ENCODE measurements at places on chromosomes 7 and 10.

DNA sequence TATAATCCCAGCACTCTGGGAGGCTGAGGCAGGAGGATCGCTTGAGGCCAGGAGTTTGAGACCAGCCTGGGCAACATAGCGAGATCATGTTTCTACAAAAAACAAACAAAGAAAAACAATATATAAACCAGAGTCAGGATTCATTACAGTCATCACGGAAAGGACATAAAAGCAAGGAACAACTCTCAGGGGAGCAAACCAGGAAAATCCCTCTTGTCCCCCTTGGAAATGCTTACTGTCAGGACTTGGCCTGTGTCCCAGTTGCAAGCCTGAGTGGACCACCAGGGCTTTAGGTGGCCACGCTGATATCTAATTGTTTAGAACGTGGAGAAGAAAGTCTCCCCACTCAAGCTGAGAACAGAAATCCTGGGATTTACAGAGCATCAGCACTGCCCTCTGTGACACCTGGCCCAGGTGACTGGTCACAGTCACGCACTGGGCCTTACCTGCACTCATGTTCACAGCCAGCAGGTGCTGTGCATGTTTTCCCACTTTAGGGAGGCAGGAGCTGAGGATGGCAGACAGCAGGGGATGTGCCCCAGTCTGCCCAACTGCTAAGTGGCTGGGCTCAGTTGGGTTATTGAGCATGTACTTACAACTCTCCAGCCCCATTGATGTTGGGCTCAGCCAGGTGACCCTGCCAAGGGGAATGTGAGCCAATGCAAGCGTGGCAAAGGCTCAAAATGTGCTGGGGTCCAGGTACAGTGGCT lies 60.9 kb downstream of the TMEM130 start:
- DNase-seq = no peak

GRCh38 chr10:86373251-86373650 lies 6.7 kb upstream of the GRID1 start:
- no peak for DNase-seq

DNA sequence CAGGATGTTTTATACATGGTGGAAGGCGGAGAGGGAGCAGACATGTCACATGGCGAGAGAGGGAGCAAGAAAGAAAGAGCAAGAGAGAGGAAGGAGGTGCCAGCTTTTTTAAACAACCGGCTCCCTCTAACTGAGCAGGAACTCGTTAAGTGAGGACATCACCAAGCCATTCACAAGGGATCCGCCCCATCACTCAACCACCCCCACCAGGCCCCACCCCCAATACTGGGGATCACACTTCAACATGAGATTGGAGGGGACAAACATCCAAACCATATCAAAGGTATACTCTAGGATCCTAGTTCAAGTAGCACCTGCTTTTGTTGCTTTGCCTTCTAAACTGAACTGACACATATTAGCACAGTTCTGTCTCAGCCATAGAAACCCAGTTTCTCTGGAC lies 141.9 kb upstream of the KLF14 start:
- DNase-seq = no peak

DNA sequence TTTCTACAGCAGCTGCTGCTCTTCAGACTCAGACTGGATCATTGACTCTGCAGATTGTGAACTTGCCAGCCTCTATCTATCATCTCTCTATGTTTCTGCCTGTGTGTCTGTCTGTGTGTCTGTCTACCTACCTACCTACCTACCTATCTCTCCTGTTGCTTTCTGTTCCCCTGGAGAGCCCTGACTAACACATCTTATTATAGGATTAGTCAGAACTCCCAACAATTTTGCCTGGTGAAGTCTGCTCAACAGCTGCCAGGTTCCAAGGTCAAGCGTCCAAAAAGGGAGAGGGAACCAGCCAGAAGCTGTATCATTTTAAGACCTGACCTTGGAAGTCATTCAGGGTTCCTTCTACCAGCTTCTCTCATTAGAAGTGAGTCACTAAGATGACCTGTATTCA lies 579.0 kb upstream of the DPP6 start:
- no peak for DNase-seq

GRCh38 chr10:130137090-130137448 lies 878 bp downstream of the GLRX3 start:
- DNase-seq = no peak

- no peak for DNase-seq
These were observed 128.6 kb downstream of the ZNF248 start for GRCh38 chr10:37728830-37729229.

- no peak for DNase-seq
These were observed 80.0 kb upstream of the COL1A2 start for GRCh38 chr7:94314413-94315410.

DNA sequence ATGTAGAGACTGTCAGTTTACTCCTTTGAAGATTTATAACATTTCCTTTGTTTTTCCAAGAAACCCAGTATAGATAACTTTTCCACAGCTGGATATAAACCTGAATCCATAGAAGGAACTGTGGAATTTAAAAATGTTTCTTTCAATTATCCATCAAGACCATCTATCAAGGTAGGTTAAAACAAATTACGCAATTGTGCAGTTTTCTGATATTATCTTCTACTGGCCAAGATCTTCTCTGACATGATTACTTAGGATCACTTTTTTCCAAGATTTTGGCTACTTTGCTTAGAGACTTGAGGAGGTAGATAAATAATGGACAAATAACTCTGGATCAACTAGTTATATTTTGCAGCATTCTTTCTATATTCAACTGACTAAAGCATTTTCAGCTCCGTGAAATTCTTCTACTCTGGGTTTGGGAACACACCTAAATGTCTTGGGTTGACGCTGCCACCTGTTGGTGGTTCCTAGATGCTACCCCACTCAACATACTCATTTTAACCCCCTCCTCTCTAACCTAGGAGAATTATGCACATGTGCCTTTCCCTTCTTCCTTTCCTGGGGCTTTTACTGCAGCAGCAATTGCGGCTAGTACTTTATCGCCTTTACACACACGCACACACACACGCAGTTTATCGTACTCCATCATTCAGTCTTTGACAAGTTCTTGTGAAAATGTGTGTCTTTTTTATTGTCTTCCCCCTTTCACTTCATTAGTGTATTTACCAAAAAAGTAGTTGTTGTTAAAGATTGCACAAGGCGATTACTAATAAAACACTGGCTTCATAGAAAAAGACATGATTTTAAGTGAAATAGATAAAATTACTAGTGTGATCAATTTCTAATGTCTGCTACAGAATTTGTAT lies 32.7 kb downstream of the ABCB5 start:
- DNase-seq = no peak

DNA sequence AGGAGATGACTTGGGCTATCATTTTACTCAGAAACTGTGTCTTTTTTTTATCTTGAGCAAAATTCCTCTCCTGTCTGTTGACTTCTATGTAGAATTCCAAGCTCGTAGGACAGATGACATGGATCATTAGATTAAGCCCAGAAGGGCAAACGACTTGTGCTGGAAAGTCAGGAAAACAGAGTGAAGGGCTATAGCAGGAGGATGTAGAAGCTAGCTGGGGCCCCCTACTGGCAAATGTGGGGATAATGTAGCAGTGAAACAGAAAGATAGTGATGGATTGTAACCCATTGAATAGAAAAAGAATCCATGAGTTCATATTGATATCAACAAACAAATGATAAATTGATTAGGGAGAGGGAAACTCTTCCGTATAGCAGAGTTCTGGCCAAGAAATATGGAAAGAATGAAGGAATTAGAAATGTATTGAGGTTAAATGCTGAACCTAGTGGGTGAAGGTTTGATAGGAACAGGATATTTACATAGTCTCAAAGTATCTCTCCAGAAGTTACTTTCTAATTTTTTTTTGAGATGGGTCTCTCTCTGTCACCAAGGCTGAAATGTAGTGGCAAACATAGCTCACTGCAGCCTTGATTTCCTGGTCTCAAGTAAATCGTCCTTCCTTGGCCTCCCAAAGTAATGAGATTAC lies 103.6 kb downstream of the LYZL1 start:
- DNase-seq = no peak

GRCh38 chr10:21944727-21945386 lies 58.7 kb downstream of the DNAJC1 start:
- no peak for DNase-seq

DNA sequence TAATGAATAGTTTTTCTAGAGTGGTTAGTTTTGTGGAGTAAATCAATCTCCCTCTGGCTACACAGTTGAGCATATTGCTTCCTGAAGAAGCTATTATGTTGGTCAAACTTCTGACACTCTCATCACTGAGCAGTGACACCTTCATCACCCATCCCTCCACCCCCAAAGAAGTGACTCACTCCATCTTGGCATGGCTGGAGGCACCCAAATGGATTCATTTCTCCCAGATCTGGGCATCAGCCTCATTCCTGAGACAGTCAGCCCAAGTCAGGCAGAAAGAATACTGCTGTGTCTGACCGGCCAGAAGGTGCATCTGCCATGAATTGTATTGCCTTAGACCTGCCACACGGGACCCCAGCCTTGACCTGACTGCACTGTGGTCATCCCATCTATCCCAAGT lies 117.0 kb upstream of the HABP2 start:
- no peak for DNase-seq

Data from stimulated activated CD8-positive, alpha-beta memory T cell treated with anti-CD3 and anti-CD28 coated beads, Interleukin-7, amount 100 ng/mL, for 1 hour (primary cell).